MG63 (cell line): ENCODE measurements at places on chromosomes 3 and 15. TPM values are rescaled to one million over a fixed set of nuclear protein-coding genes. Genes with fewer than 3 reads are reported as not detected.

The CLDND1 gene
- total RNA-seq, result 53.0 and 105 TPM in 2 replicates

The ERICH6 gene
- total RNA-seq, result 0.66 TPM in 1 of 2 replicates, not detected in the other

The TMEM212 gene
- total RNA-seq, result not detected in 2 replicates

The STRA6 gene
- 1.4 and 1.9 TPM in 2 replicates for total RNA-seq

The C15orf62 gene
- not detected in 2 replicates for total RNA-seq

The GOLGA6L25 gene
- total RNA-seq, result not detected in 2 replicates

The MME gene
- 0.07 and 0.47 TPM in 2 replicates for total RNA-seq

The INKA1 gene
- total RNA-seq, result 3.2 TPM in 1 of 2 replicates, not detected in the other

The EXD1 gene
- total RNA-seq, result not detected in 2 replicates

- DNase-seq, result no peak
Measured at GRCh38 chr3:20573175-20573574, 387.2 kb upstream of the SGO1 start.

GRCh38 chr3:182436547-182436946 is 356.8 kb upstream of the ATP11B start:
- no peak for DNase-seq

DNA sequence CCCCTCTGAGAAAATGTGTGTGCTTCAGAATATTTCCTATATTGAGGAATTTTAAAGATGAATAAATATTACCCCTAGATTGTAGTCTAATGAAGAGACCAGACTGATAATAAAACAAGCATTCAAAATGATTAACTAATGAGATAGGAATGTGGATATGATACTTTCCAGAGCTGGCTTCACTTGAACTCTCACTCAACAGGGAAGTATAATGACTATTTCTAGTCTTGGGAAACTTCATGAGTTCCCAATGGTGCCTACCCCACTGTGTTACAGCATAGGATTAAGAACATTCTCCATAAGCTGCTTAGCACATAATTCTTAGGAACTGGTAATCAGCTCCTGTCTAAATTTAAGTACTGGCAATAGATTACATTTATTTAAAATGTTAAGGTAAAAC is 261.5 kb upstream of the ZNF385D start:
- no peak for DNase-seq

GRCh38 chr15:40545457-40545856 is 19.4 kb downstream of the CCDC32 start:
- DNase-seq, result no peak

GRCh38 chr3:68664276-68664675 is 268.1 kb downstream of the TAFA4 start:
- no peak for DNase-seq

- no peak for DNase-seq
Measured at GRCh38 chr3:53794597-53794996, 51.6 kb downstream of the CHDH start.

DNA sequence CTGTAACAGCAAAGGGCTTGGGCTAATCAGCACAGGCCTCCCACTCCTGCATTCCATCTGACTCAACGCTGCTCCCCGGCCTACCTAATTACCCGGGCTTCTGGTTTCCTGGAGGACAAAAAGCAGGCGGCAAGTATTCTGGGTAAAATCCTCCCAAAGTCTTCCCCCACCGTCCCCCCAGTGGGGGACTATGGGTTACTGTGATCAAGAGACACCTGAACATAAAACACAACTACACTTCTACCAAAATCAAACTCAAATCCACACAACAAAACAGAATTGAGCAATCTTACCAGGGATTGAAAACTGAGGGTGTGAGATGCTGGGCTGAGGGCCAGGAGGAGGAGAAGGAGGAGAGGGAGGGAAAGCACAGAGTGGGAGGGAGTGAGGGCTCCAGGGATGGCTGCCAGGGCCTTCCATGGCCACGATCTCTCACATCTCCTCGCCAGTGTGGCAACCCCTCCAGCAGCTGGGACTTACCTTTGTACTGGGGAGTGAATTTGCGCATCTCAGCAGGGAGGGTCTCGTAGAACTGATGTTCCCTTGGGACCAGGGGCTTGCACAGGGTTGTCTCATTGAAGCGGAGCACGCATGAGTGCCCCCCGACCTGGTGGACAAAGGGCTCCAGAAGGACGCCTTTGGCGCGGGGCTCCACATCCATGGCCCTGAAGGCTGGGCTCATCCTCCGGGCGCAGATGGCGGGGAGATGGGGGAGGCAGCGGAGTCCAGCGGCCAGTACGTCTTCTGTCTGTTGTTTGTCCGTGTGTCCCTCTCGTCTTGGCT is 9.1 kb upstream of the NCKIPSD start:
- DNase-seq, result peak; percentile 71

DNA sequence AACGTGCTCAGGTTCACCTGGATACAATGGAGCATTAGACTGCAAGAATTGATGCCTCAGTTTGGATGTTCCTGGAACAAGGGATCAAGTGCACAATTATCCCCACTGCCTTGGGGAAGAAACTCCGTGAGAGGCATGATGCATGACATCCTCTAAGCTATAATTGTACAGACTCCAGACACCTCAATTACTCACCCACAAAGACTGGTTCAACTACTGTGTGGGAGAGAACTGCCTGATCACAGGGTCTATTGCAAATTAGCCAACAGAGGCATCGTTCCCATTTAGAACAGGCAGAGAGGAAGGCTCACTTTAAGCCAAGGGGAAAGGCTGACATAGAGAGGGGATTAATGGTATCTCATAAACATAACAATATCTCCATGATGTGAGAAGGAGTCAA is 43.5 kb downstream of the ARRDC4 start:
- peak; percentile 30 for DNase-seq

GRCh38 chr3:53799338-53799865 is 46.8 kb downstream of the CHDH start:
- no peak for DNase-seq

DNA sequence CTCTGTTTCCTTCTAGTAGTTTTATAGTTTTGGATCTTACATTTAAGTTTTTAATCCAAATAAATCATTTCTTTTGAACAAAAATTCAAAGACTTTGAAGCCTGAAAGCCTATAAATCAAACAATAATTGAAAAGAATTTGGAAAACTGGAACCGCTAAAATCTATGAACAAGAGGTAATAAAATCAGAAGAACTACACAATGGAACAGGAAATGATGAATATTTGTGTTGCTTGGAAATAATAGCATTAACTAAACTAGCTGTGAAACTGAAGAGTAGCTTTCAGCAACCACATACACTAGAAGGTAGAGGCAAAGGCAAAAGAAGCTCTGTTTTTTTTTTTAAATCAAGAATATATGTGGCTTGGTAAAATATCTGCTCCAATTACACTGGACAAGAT is 147.9 kb upstream of the ABI3BP start:
- no peak for DNase-seq

DNA sequence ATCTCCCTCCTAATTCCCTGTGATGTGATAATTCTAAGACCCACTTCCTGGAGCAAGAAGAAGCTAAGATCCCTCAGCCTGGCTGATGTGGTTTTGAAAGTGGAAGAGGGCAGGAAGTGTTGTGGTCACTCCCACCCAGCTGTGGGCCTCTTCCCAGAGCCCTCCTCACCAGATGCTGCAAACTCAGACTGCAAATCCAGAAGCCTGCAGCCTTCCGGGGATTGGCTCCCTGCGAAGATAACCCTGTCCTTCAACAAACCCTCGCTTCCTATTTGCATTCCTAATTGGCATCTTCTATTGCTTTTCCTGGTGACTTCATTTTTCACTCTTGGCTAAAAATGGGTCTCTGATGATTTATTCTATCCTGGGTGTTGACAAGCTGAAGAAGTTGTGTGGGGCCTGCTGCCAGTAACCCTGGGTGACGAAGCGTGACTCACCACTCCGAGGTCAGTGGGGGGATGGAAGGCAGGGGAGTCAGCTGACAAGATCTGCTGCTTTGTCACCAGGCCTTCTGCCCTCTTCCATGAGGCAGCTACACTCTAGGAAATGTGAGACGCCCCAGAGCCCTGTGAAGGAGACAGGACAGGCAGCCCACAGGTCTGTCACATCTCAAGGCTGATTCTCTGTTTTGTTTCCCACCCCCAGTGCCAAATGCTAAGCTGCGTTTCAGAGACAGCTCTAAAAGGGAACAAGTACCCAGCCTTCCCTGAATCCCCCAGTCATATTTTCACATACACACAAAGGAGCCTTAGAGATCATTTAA is 99.7 kb upstream of the LIPC start:
- peak; percentile 98 for DNase-seq

- DNase-seq, result no peak
Measured at GRCh38 chr3:36211652-36211999, 168.7 kb upstream of the STAC start.

GRCh38 chr3:157111518-157111917 is 48.4 kb downstream of the CCNL1 start:
- DNase-seq, result no peak

DNA sequence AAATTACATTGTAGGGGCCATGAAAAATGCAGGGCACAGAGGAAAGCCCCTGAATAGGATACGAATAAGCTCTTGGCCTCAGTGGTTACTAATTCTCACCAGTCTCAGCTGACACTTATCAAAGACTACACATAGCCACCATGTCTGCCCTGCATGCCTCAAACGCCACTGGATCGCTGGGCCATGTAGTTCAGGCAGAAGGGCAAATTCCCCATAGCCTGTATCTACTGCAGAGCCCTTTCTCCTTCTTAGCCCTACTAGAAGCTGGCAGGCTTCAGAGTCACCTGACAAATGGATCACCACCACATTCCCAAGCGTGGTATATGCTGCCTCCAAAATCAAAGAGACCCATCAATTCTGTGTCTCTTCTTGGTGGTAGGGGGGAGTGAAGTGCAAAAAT is 177.4 kb downstream of the MINAR1 start:
- DNase-seq, result no peak

- no peak for DNase-seq
Measured at GRCh38 chr3:188106887-188107830, 46.8 kb upstream of the LPP start.

DNA sequence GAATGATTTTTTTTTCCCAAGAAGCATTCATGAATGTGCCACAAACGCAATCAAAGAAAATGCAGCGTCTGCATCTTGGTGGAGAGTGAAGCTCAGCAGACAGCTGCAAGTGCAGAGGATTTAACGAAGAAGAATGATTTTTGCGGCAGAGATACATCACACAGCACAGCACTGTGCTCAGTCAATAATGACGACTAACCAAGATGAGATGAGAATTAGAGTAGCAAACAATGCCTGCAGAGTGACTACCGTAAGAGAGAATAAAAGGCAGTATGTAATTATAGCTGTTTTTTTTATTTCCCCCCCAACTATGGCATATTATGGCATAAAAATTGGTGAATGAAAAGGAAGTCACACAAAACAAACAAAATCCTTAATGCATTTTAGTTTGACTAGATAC is 218.0 kb upstream of the ROBO1 start:
- no peak for DNase-seq

- no peak for DNase-seq
Measured at GRCh38 chr15:70817266-70817665, 36.7 kb downstream of the LARP6 start.

DNA sequence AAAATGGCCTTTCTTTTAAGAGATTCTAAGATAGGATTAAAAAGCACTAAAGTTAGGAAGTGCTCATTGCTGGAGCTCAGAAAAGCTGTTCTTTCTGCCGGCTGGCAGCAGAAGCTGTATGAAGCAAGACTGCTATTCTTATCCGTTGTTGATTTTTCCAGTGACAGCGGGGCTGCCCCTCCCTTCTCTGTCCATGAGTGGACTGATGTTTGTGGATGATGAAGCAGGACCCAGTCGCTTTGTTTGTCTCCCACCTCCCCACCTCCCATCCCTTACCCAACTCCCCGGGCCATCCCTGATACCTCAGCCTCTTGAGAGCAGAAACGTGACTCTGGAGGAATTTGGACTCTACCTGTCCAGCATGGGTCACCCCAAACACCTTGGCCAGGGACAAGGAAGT is 10.3 kb upstream of the MUSTN1 start:
- DNase-seq, result no peak

DNA sequence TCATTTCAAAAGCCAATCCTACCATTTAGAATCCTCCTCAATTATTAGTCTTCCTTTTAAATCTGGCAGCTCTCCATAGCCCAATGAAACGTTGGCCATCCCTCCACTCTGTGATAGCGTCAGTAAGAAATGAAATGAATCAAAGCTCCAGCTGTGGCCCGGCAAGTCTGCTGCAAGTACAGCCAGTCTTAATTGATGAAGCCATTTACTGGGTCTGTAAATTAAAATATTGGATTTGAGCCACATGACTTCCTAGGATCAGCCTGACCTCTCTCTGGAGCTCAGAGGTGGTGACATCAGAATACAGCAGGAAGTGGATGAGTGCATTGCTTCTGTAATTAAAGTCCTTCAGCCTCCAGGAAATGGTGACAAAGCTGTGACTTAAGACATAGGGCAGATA is 347.0 kb upstream of the LMCD1 start:
- no peak for DNase-seq

GRCh38 chr3:196712514-196713413 is 587 bp downstream of the PIGX start:
- DNase-seq, result no peak
